SJSA1 (cell line): ENCODE measurements at places on chromosomes 7 and 10. TPM values are rescaled to one million over a fixed set of nuclear protein-coding genes. Genes with fewer than 3 reads are reported as not detected.

GRCh38 chr7:157483515-157483914 is 146.7 kb downstream of the DNAJB6 start:
- no peak for DNase-seq
- no peaks in the 10 kb centered on the region for H3K27me3 ChIP-seq
- H3K4me3 ChIP-seq = no peak overlapping the region
- H3K36me3 ChIP-seq = no peaks in the 10 kb centered on the region

C7orf33 gene
- not detected in 2 replicates for total RNA-seq

ZNF117 gene
- 2.3 and 2.8 TPM in 2 replicates for total RNA-seq

GRCh38 chr10:100489396-100489795 is 26.6 kb downstream of the WNT8B start:
- no peak for DNase-seq
- no peaks in the 10 kb centered on the region for H3K27me3 ChIP-seq
- H3K4me3 ChIP-seq = no peak overlapping the region
- no peak overlapping the region for H3K27ac ChIP-seq

DNA sequence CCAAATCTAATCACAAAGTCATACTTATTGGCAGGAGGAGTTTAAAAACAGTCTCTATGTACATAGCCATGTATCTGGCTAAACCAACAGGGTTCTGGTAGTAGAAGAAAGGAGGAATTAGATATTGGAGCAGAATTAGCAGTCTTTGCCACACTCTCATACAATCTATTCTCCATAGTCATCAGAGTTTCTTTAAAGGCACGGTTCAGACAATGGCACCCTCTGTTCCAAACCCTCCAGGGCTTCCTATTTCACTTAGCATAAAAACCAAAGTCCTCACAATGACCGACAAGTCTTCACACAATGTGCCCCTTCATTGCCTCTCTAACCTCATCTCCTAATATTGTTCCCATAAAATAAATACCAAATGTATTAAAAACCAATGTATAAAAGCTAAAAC is 12.7 kb downstream of the ZNF438 start:
- no peaks in the 10 kb centered on the region for H3K36me3 ChIP-seq
- no peak overlapping the region for H3K4me3 ChIP-seq
- H3K27ac ChIP-seq = no peak overlapping the region
- no peaks in the 10 kb centered on the region for H3K4me1 ChIP-seq
- DNase-seq = no peak

GRCh38 chr7:4774658-4775249 is 669 bp upstream of the AP5Z1 start:
- peaks cover 21% of the 10 kb centered on the region for H3K4me1 ChIP-seq
- H3K27ac ChIP-seq = peak overlapping the region; percentile 89
- peak overlapping the region; percentile 78 for H3K4me3 ChIP-seq
- H3K27me3 ChIP-seq = no peaks in the 10 kb centered on the region
- DNase-seq = no peak
- peaks cover 29% of the 10 kb centered on the region for H3K36me3 ChIP-seq

DNA sequence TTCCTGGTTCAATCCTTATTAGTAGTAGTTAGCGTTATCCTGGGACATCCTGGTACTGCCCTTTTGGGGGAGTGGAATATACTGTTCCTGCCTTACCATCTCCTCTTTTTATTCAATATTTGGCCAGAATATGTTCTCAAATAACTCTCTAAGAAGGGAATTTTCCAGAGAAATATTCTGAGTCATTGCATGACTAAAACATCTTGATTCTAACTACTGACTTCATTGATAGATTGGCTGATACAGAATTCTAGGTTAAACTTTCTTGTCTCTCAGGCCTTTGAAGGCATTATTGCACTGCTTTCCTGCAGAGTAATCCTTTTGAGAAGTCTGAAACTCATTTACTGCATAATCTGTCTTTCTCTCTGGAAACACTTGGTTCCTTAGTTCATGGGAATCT is 275.5 kb upstream of the DGKB start:
- DNase-seq = no peak
- no peaks in the 10 kb centered on the region for H3K36me3 ChIP-seq
- H3K4me1 ChIP-seq = no peaks in the 10 kb centered on the region
- no peak overlapping the region for H3K27ac ChIP-seq
- H3K27me3 ChIP-seq = no peaks in the 10 kb centered on the region

ACSM6 gene
- total RNA-seq = not detected in 2 replicates

TMEM139 gene
- not detected in 2 replicates for total RNA-seq

- no peaks in the 10 kb centered on the region for H3K4me1 ChIP-seq
- H3K27ac ChIP-seq = no peak overlapping the region
- DNase-seq = no peak
- H3K27me3 ChIP-seq = no peaks in the 10 kb centered on the region
- H3K36me3 ChIP-seq = no peaks in the 10 kb centered on the region
Observed at GRCh38 chr7:45524445-45524844, 49.7 kb upstream of the ADCY1 start.

DNA sequence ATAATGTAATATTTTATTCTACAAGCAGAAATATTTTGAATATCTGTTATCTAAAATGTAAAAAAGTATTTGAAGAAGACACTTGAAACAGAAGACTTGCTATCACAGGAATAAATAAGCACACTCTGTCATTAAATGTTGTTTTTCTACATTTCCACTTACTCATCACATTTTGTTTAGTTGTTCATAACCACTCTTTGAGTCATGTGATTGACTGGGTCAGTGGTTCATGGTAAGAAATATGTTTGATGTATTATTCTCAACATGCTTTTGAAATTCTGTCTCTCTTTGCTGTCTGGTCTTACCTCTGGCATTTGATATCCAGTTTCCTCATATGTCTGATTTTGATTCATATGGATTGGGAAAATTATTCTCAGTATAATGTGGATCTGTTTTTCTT is 171.8 kb downstream of the SUGCT start:
- no peak overlapping the region for H3K4me3 ChIP-seq
- H3K27me3 ChIP-seq = no peaks in the 10 kb centered on the region
- H3K4me1 ChIP-seq = peaks cover 14% of the 10 kb centered on the region
- DNase-seq = no peak
- H3K27ac ChIP-seq = no peak overlapping the region
- H3K36me3 ChIP-seq = no peaks in the 10 kb centered on the region

GRCh38 chr7:100466653-100467605 is 2.9 kb upstream of the SPACDR start:
- H3K4me1 ChIP-seq = peaks cover 13% of the 10 kb centered on the region
- H3K27me3 ChIP-seq = no peaks in the 10 kb centered on the region
- no peak overlapping the region for H3K27ac ChIP-seq
- peaks cover 51% of the 10 kb centered on the region for H3K36me3 ChIP-seq
- H3K4me3 ChIP-seq = no peak overlapping the region

AOC1 gene
- total RNA-seq = not detected in 2 replicates

ZNF239 gene
- 1.7 and 2.5 TPM in 2 replicates for total RNA-seq

DNA sequence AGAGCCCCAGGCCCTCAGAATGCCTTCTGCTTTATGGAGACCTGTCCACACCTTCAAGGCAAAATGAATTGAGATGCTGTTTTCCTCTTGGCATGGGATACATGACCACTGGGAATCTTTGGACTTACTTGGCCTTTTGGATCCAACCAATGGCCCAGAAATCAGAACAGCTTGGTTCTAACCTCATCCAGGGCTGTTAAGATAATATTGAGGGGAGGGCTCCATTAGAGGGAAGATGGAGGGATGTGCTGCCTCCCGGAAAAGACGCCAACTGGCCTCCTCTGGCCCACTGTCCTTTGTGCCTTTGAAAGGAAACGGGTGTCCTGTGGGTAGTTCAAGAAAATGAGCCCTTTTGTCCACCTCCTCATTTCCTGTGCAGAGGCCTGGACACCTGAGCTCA is 530.9 kb downstream of the KCNMA1 start:
- no peaks in the 10 kb centered on the region for H3K36me3 ChIP-seq
- no peaks in the 10 kb centered on the region for H3K27me3 ChIP-seq
- H3K4me3 ChIP-seq = no peak overlapping the region
- no peak overlapping the region for H3K27ac ChIP-seq
